ENCODE measurements at places on chromosomes 16 and 17.

DNA sequence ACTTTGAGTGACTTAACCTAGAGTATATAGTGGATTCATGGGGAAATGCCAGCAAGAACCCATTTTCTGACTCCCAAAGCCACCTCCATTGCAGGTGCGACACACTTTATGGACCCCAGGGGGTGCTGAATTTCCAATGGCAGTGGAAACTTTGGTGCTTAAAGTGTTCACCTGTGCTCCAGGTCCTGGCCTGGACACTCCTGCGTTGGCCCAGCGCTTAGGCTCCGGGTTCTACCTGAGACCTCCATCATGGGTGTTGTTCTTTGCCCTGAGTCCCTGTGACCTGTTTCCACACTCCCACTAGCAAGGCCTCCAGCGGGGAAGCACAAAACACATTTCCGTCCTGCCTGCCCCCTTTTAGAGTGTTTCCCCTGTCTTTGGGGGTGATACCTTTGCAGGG lies 3.0 kb downstream of the CCNF start:
- no peak for DNase-seq

- DNase-seq = no peak
These were observed 189.9 kb downstream of the SEC14L1 start for GRCh38 chr17:77330602-77331081.

DNA sequence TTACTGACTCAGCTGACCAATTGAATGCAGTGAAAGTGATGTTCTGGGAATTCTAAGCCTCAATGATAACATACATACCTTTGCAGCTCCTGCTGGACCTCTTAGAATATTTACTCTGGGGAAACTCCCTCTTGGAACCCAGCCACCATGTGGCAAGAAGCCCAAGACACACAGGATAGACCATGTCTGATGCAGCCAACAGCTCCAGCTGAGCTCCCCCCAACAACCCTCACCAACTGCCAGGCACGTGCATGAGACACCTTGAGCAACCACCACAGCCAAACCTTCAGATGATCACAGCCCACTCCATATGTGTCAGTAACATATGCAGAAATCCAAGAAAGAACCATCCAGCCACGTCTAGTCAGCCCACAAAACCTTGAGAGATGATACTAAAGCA lies 53.0 kb downstream of the XYLT1 start:
- no peak for DNase-seq

GRCh38 chr16:6111390-6111789 lies 1013.8 kb upstream of the EEF2KMT start:
- DNase-seq = no peak

- DNase-seq = no peak
These were observed 210.8 kb downstream of the GSG1L start for GRCh38 chr16:27852681-27853080.

GRCh38 chr17:76558198-76559095 lies 18.6 kb downstream of the PRCD start:
- DNase-seq = no peak

DNA sequence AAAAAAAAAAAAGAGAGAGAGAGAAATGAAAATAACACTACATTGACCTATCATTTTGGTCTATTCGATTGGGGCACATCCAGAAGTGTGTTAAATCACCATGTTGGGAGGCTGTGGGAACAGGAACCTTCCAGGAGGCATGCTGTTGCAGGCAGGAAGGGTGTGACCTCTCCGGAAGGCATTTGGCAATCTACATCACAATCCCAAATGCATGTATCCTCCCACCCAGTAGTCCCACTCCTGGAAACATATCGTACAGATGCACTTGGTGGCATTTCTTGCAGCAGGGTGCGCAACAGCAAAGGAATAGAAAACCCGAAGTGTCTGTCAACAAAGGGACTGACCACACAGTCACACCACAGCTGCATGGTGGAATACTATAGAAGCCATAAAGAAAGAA lies 7.9 kb downstream of the PLLP start:
- DNase-seq = no peak

DNA sequence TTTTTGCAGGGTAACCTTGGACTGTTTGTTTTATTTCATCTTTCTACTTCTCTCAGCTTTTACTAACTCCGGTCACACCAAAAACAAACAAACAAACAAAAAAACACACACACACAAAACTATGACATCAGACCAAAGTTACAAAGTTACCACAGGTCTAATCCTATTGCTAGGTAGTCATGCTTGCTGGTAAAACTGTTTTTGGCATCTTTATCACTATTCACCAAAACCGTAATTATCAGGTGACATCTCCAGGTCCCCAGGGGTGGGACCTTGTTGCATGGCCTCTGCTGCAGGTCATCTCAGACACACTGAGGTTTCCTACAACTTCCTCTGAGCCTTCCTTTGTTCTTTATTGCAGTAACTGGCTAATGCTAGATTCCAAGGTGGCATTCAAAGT lies 162.3 kb downstream of the ABCA8 start:
- DNase-seq = no peak
